ENCODE measurements at places on chromosomes 4 and X.

DNA sequence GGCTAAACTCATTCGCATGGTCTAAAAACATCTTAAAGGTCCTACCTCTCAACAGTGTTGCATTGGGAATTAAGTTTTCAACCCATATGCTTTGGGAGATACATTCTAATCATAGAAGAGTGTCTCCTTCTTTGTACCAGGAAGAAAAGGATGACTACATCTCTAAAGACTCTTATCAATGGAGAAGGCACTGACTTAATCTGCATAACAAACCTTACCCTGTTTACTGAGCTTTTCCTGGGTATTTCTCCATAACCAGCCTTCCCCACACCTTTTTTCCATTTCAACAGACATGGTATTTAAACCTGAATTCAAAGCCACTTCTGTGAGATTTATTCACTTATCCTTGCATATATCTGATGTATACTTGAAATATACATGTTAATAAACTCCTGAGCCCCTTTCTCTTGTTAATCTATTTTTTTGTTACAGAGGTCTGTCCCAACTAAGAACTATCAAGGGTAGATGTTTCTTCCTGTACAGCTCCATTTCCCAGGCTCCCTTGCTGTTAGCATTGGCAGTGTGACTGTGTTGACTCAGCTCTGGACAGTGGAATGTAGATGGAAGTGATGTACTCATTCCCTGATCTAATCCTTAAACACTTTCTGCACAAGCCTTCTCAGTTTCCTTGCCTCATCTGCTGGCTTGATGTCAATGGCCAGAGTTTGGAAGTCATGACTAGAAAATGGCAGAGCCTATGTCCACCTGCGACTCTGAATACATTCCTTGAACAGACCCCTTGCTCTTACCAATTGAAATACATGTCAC is 148.9 kb upstream of the CPEB2 start:
- no peak for DNase-seq

DNA sequence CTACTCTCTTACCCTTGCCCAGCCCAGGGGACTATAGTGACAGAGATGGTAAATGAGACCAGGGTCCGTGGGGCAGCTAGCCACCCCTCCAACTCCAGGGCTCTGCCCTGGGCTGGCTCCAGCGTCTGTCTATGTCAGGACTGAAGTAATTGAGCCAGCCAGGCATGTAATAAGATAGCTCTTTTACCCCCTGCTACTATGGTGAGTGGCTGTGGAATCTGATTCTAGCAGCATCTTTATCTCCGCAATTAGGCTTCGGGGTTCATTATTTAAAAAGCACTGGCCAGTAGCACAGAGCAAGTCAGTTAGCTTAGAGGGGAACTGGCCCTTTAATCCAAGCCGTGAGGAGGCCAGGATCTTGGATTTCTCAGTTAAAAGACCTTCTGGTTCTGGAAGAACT is 123.3 kb upstream of the RAI2 start:
- no peak for DNase-seq

- no peak for DNase-seq
Measured at GRCh38 chrX:151776181-151776731, 41.7 kb downstream of the CNGA2 start.

DNA sequence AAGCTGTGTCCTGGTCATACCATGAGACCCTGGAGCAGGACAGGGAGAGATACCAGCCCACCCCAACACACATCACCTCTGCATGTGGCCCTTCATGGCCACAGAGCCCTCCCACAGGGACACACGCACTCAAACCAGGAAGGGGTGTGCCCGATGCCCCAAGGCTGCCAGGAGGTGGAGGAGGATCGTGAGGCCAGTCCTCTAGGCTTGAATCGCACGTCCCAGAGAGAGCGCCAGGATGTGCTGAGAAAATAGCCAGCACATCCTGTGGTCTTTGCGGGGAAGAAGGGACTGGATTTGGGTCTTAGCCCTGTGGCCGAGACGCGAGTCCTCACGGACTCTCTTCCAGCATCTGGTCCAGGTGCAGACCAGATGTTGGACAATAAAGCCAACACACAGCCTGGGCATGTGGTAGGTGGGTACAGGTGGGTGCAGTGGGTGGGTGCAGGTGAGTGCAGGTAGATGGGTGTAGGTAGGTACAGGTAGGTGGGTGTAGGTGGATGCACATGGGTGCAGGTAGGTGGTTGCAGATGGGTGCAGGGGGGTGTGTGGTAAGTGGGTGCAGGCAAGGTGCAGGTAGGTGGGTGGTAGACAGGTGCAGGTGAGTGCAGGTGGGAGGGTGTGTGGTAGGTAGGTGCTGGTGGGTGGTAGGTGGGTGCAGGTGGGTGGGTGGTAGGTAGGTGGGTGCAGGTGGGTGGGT is 94.3 kb upstream of the AFAP1 start:
- no peak for DNase-seq

DNA sequence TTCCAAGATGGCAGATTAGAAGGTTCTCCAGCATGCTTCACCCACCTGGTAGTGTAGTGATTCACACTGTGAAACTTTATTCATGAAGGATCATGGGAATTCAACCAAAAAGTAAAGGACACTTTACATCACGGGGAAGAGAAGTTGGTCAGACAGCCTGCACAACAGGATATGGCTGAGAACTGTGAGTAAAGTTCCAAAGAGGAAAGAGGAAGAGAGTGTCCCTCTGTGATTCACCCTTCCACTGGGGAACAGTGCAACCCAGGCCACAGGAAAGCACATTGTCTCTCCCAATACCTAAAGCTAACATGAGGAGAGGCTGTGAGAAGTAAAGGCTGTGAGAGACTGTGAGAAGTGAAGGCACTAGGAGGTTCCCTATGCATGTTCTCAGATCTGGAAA is 137.2 kb downstream of the STPG2 start:
- DNase-seq: no peak

DNA sequence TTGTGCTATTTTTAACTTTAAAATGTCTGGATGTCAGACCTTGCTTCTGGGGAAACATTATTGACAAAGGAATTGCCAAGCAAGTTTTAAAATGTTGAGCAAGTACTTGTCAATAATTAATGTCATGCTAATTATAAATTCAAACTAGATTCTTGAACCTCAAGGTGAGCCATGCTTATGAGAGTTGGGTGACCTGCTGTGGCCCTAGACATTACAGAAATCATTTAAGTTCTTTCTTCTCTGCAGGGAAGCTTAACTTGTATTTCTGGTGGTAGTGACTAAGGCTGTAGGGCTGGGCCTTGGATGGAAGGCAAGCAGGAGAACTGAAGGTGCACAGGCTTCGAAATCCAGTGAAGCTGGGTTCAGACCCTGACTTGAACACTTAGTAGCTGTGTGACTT is 14.8 kb upstream of the UCHL1 start:
- DNase-seq: no peak

- DNase-seq: no peak
Measured at GRCh38 chr4:28082686-28083390, 1222.2 kb downstream of the STIM2 start.

GRCh38 chr4:65502131-65502701 is 168.1 kb downstream of the EPHA5 start:
- no peak for DNase-seq

GRCh38 chrX:113370006-113370405 is 529.4 kb upstream of the AMOT start:
- no peak for DNase-seq

DNA sequence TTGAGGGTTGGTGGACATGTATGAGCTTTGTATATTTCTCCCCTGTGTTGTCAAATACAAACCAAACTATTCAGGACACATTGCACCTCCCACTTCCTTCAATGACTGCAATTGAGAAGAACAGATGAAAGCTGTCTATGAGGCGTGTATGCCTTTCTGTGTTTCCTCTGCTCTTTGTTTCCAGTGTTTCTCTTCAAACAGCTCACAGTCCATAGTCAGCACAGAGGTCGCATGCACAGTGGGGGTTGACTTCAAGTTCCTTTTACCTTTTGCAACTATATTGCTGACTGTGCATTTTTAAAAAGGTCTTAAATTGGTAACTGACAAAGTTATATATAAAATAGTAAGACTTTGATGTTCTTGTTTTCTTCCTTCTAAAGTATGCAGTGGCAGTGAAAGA is 957.8 kb downstream of the C4orf33 start:
- DNase-seq: no peak

GRCh38 chrX:22060415-22061280 is 28.5 kb downstream of the PHEX start:
- DNase-seq: no peak
